NCI-H226 (cell line): ENCODE measurements at places on chromosomes 7 and 10.
A peak's percentile ranks its signal among the peaks of the same experiment; 100 is the strongest.

- DNase-seq = no peak
Measured at GRCh38 chr10:119834188-119834587, 38.5 kb downstream of the MCMBP start.

DNA sequence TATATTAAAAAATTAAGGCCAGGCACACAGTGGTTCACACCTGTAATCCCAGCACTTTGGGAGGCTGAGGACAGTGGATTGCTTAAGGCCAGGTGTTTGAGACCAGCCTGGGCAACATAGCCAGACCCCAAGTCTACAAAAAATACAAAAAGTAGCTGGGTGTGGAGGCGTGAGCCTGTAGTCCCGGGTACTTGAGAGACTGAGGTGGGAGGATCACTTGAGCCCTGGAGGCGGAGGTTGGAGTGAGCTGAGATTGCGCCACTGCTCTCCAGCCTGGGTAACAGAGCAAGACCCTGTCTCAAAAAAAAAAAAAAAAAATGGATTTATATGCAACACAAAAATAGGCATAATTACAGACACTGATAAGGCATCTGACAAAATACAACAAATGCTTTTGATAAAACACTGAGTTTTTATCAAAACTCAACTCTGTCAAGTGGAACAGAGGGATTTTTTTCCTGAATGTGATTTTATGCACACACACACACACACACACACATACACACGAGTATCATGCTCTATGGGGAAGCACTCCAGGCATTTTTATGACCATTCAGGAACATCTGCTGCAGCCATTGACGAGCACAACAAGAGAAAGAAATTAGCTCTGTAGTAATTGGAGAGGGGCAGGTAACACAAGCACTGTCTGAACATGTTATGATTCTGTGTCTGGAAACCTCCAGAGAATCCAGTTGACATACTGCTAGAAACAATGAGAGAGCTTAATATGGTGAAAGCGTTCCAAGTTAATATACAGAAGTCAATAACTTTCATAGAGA, 193.1 kb downstream of the WDR37 start:
- DNase-seq = no peak

DNA sequence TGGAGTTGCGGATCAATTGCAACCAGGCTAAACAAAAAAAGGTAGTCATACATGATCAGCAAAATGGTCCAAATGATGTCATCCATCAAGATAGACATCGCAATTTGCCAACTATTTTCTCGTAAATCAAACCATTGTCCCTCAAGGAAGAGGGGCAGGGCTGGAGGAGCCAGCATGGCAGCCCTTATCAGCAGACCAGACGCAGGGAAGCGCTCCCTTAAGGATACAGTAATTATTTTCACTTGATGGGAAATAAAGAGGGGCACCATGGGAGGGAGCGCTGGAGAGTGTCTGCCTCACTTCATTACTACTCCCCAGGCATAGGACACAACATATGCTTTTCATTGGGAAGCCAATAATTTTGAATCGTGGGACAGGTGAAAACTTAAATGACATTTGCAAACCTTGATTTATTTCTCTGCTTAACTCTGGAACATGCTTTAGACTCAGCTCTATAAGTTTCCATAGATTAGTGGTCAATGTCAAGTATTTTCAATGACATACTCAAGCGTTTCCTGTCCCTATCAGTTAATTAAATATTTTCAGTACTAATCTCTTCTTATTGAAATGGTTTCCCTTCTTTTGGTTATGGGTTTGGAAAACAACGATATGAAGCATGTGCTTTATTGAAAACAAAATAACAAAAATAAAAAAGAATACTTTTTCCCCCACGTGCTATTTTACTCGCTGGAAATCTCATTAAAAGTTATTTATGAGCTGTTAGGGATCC, 202.4 kb upstream of the HABP2 start:
- no peak for DNase-seq

DNA sequence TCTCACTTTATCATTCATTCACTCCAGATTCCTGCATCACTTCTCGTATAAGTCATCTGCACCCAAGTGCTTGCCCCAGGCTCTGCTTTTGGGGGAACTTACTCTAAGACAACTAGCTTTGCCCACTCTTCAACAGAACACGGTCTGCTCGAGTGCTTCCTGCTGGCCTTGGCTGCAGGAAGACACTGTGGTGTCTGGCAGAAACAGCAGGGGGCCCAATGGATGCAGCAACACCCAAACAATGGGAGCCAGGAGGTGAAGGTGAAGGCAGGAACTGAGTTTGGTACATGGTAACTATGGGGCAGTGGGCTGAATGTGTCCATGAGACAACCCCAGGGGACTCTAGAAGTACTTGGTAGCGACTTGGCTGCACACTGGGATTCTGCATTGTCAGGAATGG, 344.0 kb downstream of the REEP3 start:
- no peak for DNase-seq

DNA sequence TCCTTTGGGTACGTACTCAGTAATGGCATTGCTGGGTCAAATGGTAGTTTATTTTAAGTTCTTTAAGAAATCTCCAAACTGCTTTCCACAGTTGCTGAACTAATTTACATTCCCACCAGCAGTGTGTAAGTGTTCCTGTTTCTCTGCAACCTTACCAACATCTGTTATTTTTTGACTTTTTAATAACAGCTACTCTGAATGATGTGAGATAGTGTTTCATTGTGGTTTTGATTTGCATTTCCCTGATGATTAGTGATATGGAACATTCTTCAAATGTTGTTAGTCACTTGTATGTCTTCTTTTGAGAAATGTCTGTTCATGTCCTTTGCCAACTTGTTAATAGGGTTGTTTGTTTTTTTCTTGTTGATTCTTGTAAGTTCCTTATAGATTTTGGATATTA, 558.9 kb downstream of the SH2D4B start:
- no peak for DNase-seq

GRCh38 chr10:83373671-83374070, 765.6 kb upstream of the GHITM start:
- DNase-seq = no peak

- DNase-seq = no peak
Measured at GRCh38 chr7:90432752-90433151, 29.5 kb downstream of the CLDN12 start.

DNA sequence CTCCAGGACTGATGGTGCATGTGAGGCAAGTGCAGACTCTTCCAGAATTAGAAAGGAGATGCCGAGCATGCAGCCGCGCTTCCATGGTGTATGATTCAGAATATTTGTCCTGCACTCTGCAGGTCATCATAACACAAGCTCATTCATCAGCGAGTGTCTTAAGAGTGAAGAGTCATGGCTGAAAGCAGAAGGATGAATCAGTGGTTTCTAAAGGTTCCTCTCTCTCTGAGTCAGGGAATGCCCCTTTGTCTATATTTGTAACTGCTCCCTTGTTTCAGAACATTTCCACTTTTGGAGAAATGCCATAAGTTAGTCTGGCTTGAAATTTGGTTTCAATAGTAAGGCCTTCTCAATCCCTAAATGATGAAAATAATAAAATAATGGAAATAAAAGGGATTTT, 52.3 kb downstream of the HECW1 start:
- peak; percentile 90 for DNase-seq

DNA sequence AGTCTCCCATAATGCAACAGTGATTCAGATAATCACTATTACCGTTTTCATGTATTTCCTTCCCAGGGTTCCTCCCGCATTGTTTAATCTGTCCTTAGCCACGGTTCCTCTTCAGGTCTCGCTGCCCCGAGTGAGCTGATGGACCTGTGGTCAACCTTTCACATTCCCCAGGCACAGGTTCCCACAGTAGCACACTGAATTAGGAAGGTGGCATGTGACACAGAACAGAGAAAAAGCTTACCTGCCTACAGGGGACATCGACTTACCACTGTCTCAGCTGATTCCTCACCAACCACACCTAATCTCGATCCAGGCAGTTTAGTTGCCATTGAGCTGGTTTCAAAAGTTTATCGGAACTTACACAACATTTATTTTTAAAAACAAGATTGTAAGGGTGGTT, 72.2 kb downstream of the MTURN start:
- DNase-seq = no peak

GRCh38 chr10:79029478-79030390, 39.0 kb upstream of the ZMIZ1 start:
- no peak for DNase-seq

DNA sequence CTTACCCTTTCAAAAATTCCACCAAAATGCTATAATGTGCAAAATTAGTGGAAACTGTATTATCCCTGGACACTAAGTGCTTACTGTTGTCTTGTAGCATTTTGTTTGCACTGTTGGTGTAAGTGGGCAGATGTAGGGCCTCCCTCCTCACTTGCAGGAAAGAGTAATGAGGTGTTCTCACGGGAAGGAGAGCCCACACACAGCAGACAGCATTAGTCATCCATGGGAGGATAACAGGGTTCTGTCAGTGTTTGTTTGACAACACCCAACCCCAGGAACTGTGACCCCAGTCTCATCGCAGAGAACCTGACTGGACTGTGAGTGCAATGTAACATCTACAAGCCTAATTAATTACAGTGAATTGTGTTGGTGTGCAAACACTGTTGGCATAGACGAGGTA, 58.7 kb upstream of the VSTM2A start:
- DNase-seq = peak; percentile 11

GRCh38 chr10:90557385-90557784, 300.5 kb downstream of the HTR7 start:
- DNase-seq = no peak

GRCh38 chr10:132909491-132910071, 32.8 kb downstream of the CFAP46 start:
- DNase-seq = no peak

- no peak for DNase-seq
Measured at GRCh38 chr10:10477844-10478243, 539.8 kb upstream of the CELF2 start.

GRCh38 chr7:47513741-47514241, 68.1 kb downstream of the TNS3 start:
- no peak for DNase-seq

DNA sequence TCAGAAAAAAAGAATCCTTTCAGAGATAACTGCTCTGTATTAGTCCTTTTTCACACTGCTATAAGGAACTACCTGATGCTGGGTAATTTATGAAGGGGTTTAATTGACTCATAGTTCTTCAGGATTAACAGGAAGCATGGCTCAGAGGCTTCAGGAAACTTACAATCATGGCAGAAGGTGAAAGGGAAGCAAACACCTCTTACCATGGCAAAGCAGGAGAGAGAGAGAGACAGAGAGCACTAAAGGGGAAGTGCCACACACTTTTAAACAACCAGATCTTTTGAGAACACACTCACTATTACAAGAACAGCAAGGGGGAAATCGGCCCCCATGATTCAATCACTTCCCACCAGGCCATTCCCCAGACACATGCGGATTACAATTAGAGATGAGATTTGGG, 114.2 kb downstream of the TES start:
- DNase-seq = no peak

- no peak for DNase-seq
Measured at GRCh38 chr10:29250066-29250465, 38.8 kb upstream of the LYZL1 start.

- DNase-seq = no peak
Measured at GRCh38 chr7:27700501-27700900, 37.8 kb upstream of the HIBADH start.

GRCh38 chr10:18140149-18140956, at the start of gene CACNB2:
Gene CACNB2 (plus strand): TSS chr10:18140424.
- DNase-seq = peak; percentile 20

- DNase-seq = peak; percentile 20
Measured at GRCh38 chr7:41187322-41187721, 515.6 kb downstream of the INHBA start.

DNA sequence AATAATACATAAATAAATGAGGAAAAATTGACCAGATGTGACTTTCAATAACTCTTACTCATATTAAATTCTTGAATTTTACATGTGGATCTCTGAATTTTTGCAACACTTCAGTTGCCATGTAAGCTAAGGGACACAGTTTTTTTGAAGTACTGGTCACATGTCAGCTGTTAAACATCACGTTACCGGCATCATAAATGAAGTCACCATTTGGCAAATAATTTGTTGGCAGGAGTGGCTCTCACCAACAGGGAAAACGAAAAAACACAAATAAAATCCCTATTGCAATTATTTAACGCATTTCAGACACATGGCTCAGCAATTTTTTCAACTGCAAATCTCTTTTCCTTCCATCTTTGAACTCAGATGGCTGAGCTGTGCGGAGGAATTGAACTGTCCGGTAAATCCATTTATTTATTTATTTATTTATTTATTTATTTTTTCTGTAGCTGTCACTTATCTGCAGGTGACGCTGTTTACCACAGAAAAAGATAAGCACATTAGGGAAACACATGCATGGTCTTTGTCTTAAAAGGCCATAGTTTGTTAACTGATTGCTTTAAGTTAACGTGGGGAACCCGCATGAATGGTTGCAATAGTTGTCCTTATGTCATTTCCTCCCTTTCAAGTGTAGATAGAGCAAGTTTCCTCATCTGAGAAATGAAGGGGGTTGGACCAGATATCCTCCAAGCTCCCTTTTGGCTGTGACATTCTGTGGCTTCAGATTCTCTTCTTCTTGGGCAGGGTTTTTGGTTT, 64.7 kb upstream of the JAZF1 start:
- no peak for DNase-seq
